ENCODE measurements at places on chromosomes 1 and 21.

DNA sequence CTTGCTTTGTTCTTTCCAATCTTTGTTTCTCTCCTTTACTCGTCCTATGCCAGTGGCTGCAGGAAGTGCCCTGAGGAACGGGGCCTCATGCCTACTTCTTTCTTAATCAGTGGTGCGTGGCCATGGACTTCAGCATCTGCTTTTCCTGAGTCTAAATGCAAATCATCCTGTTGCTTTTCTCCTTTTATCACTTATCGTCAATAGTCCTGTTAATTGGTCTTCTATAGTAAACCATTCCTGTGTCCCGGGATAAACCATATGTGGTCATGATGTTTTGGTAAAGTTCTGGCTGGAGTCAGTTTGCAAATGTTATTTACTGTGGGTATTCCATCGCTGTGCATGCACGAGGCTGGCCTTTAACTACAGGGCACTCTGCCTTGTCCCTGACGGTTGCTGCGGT, 47.5 kb downstream of the AGPAT3 start:
- no peak for DNase-seq

- no peak for DNase-seq
Measured at GRCh38 chr1:61111084-61112004, 29.0 kb downstream of the NFIA start.

DNA sequence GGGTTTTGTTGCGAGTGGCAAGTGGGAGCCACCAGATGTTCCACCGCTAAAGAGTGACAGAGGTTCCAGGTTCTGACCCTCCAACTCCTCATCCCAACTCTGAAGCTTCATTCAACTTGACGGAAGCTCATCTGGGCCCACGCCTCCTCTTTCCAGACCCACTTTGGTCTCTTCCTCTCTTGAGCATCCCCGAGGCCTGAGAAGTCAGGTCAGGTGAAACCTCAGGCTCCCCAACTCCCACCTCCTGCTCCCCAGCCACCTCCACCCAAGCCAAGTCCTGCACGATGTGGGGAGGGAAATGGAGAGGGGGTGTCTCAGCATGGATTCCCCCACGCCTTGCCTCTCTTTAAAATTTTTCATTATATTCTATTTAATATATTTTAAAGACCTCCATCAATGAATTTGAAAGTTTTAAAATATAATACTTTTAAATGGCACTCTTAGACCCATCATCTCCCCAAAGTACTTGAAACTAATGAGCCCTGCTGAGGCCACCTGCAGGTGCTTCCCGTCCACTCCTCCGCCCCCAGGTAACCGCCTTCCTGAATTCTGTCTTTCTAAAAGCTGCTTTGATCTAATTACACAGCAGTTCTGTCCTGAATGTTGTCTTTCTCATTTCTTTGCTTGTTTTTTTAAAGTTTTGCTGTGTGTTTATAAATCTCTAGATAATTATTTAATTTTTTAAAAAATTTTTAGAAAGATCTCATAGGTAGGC, 238.1 kb downstream of the KAZN start:
- DNase-seq: no peak

- no peak for DNase-seq
Measured at GRCh38 chr1:152533327-152533938, 19.2 kb downstream of the CRCT1 start.

- no peak for DNase-seq
Measured at GRCh38 chr1:180778782-180779398, 133.8 kb upstream of the KIAA1614 start.

DNA sequence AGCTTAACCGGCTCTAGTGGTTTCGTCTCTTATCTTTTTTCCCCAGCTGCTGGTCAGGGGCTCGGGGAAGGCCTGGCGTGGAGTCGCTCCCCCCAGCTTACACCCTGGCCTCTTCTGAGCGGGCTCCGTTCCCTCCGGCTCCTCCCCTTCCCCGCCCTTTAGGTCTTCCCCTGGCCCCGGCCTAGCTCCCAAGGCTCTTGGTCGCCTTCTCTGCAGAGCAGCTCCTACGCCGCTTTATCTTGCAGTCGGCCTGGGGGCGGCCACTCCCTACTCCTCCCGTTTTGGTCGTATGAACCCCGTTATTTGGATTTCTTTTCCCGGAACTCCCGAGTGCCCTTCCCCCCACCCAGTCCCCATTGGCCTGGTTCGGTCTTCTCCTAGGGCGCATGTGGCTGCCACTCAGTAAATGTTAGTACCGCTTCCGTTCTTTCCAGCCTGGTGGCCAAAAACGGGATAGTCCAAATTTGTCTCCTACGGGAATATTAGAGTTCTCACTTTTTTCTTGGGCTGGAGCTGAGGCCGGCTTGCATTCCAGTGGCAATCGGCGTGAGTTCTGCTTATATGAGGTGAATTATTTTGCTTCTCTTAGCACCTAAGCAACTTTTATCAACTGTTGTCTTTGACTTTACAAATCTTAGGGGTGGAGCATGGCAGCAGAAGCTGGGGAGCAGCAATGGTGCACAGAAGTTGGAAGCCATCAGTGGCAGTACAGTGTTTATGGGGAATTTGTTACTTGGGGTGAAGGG, 467 bp downstream of the THRAP3 start:
- peak; percentile 89 for DNase-seq

DNA sequence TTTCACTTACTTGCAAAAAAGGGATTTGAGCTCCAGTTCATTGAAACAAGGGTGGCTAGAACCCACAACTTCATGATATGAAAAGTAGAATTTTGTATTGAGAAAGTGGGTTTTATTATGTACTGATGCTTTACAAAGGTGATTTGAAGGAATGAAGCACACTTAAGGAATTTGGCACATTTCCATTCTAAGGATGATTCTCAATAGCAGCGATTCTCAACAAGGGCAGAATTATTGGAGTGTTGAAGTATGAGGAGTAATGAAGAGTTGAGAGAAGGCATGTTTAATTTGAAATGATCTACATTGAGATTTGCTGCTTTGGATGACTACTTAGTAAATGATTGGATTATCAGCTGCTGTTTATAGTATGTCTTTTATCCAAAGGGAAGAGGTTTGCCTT, 54.7 kb downstream of the FNBP1L start:
- DNase-seq: no peak

DNA sequence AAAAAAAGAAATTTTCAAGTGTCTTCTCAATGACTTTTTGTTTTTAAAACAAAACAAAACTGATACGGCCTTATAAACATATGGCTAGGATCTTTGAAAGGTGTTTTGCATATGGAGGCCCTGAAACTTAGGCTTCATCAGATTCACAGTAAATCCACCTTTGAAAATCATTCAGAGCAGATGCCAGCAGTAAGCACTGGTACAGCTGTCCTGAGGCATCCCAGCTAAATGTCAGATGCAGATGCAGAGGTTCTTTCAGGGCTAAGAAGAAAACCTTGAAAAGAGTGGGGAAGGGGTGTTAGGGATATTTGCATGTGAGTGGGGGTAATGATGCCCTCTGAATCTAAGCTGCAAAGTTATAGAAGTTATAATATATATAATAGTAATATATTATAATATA, 56.2 kb upstream of the GNG12 start:
- no peak for DNase-seq

DNA sequence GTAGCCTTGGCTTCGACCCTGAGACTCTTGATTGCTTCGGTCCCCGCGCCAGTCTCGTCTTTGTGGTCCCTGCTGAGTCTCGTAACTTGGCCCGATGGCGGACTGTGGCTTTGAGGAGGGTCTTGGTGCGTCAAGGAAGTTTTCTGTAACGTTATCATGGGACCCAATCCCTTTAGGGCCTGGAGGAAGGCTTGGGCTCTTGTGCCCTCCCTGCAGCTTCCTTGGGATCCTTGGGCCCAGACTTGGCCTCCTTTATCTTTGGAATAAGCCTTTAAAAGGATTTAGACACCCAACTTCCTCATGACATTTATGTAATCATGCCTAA, 371 bp downstream of the ZMPSTE24 start:
- DNase-seq: no peak

GRCh38 chr1:2348346-2349325, 42.7 kb downstream of the MORN1 start:
- DNase-seq: no peak

- no peak for DNase-seq
Measured at GRCh38 chr1:246255773-246256172, 251.3 kb downstream of the SMYD3 start.

GRCh38 chr1:197837911-197838310, 62.6 kb upstream of the DENND1B start:
- no peak for DNase-seq

DNA sequence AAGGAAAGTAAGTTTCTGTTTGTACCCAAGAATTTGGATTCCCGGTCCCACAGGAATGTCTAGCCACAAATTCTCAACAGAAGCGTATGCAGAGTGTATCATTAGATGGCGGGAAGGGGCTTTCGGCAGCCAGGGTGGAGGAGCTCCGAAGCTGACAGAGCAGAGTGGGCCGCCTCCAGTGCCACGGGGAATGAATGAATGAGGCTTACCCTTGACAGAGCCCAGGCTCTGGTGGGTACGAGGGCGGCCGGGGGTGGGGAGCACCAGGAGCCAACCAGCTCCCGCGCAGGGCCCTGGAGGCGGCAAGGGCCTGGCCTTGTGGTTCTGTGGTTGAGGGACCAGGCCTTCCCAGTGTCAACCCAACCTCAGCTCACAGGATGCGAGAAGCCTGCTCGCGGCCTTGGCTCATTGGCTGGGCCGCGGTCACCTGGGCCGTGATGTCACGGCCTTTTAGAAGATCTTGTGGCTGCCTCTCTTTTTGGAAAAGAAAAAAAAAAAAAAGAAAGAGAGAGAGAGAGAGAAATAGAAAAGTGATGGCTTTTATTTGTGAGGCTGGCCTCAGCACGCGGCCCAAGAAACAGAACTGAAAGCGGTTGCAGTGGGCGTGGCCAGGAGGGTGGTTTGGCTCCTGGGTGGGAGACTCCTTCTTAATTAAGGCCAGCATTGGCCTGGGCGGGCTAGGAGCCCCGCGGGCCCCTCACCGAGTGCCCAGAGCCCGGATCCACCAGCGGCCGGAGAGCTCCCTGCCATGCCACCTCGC, 34.9 kb upstream of the RUNX3 start:
- peak; percentile 88 for DNase-seq

DNA sequence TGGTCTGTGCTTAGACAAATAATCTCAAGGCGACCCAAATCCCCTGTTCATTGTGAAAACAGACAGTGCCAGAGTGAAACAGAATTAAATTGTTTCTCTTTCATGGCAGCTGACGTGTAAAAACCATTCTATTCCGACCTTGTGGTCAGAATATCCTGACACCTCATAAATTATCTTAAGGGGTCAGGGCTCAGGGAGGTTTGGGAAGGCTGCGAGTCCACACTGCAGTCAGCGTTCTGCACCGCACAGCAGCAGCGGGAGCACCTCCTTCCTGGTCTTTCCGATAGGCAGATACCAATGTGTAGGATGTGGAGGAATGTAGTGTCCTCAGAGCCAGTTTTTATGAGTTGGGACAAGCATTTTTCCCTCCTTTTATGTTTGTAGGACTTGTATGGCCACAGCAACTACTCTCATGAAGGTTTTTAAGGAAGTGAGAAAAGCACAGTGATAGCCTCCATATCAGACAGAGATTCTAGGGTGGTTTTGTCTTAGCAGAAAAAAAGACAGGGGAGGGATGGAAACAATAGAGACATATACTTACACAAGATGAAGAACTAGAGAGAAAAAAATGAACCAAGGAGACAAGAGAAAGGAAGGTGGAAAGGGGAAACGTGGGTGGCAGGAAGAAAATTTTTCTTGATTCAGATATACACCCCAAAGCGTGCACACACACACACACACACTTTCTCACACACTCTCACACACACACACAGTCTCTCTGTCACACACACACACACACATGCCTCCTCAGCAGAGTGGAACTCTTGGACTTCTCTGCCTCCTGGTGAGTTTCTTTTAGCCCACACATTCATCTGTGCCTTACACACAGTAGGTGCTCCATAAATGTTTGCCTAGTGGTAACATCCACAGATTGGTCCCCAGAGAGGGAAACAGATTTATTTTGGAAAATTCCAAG, 68.6 kb downstream of the NTMT2 start:
- DNase-seq: peak; percentile 28

- DNase-seq: no peak
Measured at GRCh38 chr1:33577663-33578062, 105.2 kb downstream of the ZSCAN20 start.

- DNase-seq: peak; percentile 81
Measured at GRCh38 chr1:59020151-59020997, 236.5 kb upstream of the JUN start.

GRCh38 chr1:245516284-245516759, 361.5 kb downstream of the KIF26B start:
- DNase-seq: peak; percentile 20

DNA sequence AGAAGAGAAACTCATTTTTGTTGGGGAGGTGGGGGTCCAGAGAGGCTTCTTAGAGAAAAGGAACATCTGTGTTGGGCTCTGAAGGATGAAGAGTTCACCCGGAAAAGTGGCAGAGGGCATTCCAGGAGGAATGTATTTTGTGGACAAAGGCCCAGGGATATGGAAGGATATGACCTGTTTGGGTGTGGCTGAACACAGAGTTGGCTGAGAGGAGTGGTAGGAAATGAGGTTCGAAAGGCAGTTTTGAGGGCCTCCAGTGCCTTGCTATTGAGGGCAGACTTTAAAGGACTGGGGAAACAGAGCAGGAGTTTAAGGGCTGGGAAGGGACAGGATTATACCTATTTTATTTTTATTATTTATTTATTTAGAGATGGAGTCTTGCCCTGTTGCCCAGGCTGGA, 27.3 kb upstream of the WASF2 start:
- DNase-seq: no peak

All from fibroblast of skin of right quadriceps (primary cell).